ENCODE measurements at places on chromosomes 11 and 22. TPM values are rescaled to one million over a fixed set of nuclear protein-coding genes. Genes with fewer than 3 reads are reported as not detected.

The CCDC73 gene
- polyA plus RNA-seq, result 0.05 TPM

The HOATZ gene
- not detected for polyA plus RNA-seq

The GLYAT gene
- polyA plus RNA-seq, result not detected

The OR10D3 gene
- not detected for polyA plus RNA-seq

The ADM gene
- 0.15 TPM for polyA plus RNA-seq

The KCNQ1OT1 gene
- polyA plus RNA-seq, result 0.62 TPM

The NPAS4 gene
- polyA plus RNA-seq, result not detected

The FAT3 gene
- polyA plus RNA-seq, result not detected

The CLDN5 gene
- 0.19 TPM for polyA plus RNA-seq

The TRPC6 gene
- polyA plus RNA-seq, result not detected

The NLRX1 gene
- 16.5 TPM for polyA plus RNA-seq

The OR52N4 gene
- polyA plus RNA-seq, result not detected

The TRIM6 gene
- 4.3 TPM for polyA plus RNA-seq

The SF3A1 gene
- polyA plus RNA-seq, result 190 TPM

The TPP1 gene
- 34.1 TPM for polyA plus RNA-seq

The FAM227A gene
- 0.50 TPM for polyA plus RNA-seq

The ADAMTS8 gene
- polyA plus RNA-seq, result not detected

The C11orf21 gene
- not detected for polyA plus RNA-seq

The BACE1-AS gene
- polyA plus RNA-seq, result 4.6 TPM

The OR2AT4 gene
- not detected for polyA plus RNA-seq

The SLC6A5 gene
- polyA plus RNA-seq, result not detected

The CD3E gene
- polyA plus RNA-seq, result 3.8 TPM

The VWA5A gene
- 1.3 TPM for polyA plus RNA-seq

The GSTP1 gene
- polyA plus RNA-seq, result 1,222 TPM

The GNAZ gene
- polyA plus RNA-seq, result 0.19 TPM

The SEPTIN3 gene
- polyA plus RNA-seq, result 0.05 TPM

The TTC38 gene
- 17.5 TPM for polyA plus RNA-seq

The HSPB2 gene
- polyA plus RNA-seq, result not detected

The AP5B1 gene
- polyA plus RNA-seq, result 8.5 TPM

The SMARCB1 gene
- polyA plus RNA-seq, result 210 TPM

The SCGB1C1 gene
- not detected for polyA plus RNA-seq

The MFRP gene
- not detected for polyA plus RNA-seq

The TUB gene
- polyA plus RNA-seq, result not detected

The GAB4 gene
- not detected for polyA plus RNA-seq

The GGTLC3 gene
- polyA plus RNA-seq, result not detected

The NAV2 gene
- 1.3 TPM for polyA plus RNA-seq

The PLXNB2 gene
- polyA plus RNA-seq, result 64.8 TPM

The MAPK8IP1 gene
- not detected for polyA plus RNA-seq

The UBASH3B gene
- 0.72 TPM for polyA plus RNA-seq

The NAALADL1 gene
- polyA plus RNA-seq, result 1.4 TPM

The ACAT1 gene
- polyA plus RNA-seq, result 132 TPM

The C11orf42 gene
- 0.19 TPM for polyA plus RNA-seq

The PLA2G6 gene
- 10.0 TPM for polyA plus RNA-seq

The ATG16L2 gene
- 32.6 TPM for polyA plus RNA-seq
